GM23338 (cell line): ENCODE measurements at places on chromosomes 3 and 15.

- no peaks in the 10 kb centered on the region for H3K27me3 ChIP-seq
- H3K27ac ChIP-seq = no peak overlapping the region
- H3K4me1 ChIP-seq = peaks cover 4% of the 10 kb centered on the region; the same call in 1 of the 2 replicates
- DNase-seq = no peak
- H3K36me3 ChIP-seq = no peaks in the 10 kb centered on the region
Measured at GRCh38 chr3:129552287-129553050, 9.5 kb downstream of the H1-8 start.

DNA sequence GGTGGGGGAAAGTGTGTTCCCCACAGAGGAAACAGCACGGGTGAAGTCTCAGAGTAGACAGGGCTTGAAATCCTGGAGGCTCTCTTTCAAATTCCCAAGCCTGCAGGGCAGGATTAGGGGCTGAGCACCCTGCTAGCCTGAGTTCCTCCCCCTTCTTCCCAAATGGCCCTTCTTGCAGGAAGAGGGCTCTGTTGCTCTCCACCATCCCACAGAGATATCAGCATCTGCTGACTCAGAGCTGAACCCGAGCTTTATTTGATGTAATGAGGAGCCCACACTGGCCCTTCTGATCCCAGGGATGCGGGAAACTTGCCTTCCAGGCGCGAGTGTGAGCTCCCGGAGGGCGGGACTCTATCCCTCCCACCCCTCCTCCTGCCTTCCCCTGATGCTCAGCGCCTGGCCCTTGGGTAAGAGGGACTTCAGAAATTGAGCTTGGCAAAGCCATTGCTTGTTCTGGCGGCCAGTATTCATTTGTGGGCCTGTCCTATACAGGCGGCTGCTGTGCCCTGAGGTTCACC, 1.4 kb upstream of the STRA6 start:
- DNase-seq = peak; percentile 67
- no peaks in the 10 kb centered on the region for H3K36me3 ChIP-seq
- no peak overlapping the region for H3K27ac ChIP-seq
- peaks cover 32% of the 10 kb centered on the region for H3K27me3 ChIP-seq

DNA sequence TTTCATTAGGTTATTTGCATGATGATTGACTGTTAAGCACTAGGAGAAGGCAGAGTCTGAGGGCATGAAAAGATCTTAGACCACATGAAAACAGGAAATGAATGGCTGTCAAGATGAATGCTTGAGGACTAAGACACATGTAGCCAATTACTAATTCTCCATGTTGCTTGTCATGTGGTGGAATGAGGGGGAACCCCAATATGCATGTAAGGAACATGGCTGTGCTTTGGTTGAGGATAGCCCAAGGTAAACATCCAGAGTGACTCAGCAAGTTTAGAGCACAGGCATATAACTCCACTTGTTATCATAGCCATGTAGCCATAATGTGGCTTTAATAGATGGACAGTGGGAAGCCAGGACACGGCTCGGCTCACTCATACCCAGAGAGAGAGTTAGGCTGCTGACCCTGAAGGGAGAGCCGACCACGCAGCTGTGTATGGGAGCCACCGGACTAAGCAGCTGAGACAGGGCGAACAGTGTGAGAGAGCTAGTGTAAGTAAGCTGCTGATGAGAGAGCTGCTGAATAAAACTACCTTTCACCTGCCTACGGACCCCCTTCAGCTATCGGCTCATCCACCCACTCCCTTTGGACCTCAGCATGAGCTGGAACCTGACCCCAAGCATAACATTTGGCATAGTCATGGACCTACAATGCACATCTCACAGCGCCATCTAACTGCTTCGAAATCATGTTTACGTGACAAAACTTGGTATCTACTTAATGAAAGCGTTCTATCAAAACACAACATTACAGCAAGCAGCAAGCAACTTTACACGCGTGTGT, 37.6 kb downstream of the ANO10 start:
- no peak overlapping the region for H3K4me3 ChIP-seq
- peaks cover 11% of the 10 kb centered on the region for H3K4me1 ChIP-seq
- no peak for DNase-seq
- no peaks in the 10 kb centered on the region for H3K27me3 ChIP-seq

DNA sequence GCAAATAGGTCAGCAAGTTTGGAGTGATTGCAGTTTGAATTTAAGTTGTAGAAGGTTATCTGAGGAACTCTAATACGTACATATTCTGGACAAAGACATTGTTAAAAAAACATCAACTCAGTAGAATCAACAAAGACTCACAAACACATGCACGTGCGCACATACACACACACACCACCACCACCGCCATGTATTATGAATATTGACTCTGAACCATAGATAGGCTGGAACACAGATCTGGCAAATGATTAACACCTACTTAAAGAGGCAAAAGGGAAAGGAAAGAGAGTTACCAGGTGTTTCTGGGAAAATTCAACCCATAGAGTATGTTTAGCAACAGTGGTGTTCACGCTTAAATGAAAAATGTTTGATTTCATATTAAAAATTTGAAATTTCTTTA, 334.2 kb upstream of the ALCAM start:
- DNase-seq = no peak
- no peaks in the 10 kb centered on the region for H3K4me1 ChIP-seq
- no peaks in the 10 kb centered on the region for H3K27me3 ChIP-seq
- no peak overlapping the region for H3K4me3 ChIP-seq

DNA sequence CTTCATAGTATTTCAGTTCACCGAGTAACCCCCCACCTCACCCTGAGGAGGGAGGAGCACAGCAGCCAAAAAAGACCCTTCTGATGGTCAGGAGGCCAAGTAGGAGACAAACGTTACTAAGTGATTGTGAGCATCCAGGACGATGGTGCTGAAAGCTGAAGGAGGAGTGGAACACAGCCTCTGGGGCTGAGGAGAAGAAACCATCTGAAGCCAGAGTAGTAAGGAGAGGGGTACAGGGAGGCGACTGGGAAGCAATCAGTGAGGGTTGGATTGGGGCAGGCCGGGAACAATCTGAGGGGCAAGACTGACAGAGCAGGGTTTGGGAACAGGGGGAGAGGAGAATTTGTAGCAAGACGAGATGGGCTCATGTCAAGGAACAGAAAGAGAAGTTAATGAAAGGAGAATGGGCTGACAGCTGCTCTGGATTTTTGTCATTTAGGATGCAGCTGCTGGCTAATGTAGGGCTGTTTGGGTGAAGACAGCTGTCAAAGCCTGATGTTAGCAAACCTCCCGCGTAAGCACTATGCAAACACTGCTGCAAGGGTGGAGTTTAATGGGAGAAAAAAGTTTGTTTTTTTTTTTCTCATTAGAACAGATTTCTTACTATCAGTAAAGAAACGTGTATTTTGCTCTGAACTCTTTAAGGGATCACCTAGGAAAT, 622.2 kb downstream of the EDEM1 start:
- H3K27me3 ChIP-seq = no peaks in the 10 kb centered on the region
- no peak overlapping the region for H3K27ac ChIP-seq
- H3K4me3 ChIP-seq = no peak overlapping the region
- no peak for DNase-seq

- DNase-seq = peak; percentile 36
- H3K27ac ChIP-seq = no peak overlapping the region
- H3K27me3 ChIP-seq = no peaks in the 10 kb centered on the region
- peaks cover 27% of the 10 kb centered on the region for H3K4me1 ChIP-seq
Measured at GRCh38 chr3:177050501-177051237, 146.6 kb downstream of the TBL1XR1 start.

- DNase-seq = peak; percentile 81
- H3K36me3 ChIP-seq = no peaks in the 10 kb centered on the region
- H3K4me1 ChIP-seq = no peaks in the 10 kb centered on the region
- H3K27me3 ChIP-seq = no peaks in the 10 kb centered on the region
Measured at GRCh38 chr3:9111417-9111816, 138.0 kb downstream of the SRGAP3 start.

GRCh38 chr3:43733459-43734384, 43.0 kb downstream of the ABHD5 start:
- H3K4me1 ChIP-seq = peaks cover 11% of the 10 kb centered on the region
- no peaks in the 10 kb centered on the region for H3K27me3 ChIP-seq
- DNase-seq = peak; percentile 47
- H3K27ac ChIP-seq = peak overlapping the region; percentile 46; the same call in 1 of the 2 replicates
- no peaks in the 10 kb centered on the region for H3K36me3 ChIP-seq
- H3K4me3 ChIP-seq = no peak overlapping the region

DNA sequence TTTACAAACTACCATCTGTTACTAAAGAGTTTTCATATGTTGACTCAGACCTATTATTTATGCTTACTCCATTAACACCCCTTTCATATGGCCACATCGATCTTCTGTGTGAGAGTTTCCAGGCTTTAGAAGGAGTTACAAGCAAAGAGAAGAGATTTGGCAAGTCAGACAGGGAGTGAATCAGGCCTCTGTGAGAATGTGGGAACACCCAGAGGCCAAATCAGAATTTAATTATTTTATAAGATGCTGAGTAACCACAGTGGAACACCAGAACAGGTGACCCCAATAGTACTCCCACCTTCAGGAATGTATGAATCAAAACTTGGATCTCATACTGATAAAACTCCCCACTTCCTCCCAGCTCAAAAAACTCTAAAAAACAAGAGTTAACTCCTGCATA, 42.0 kb downstream of the IFT57 start:
- H3K4me1 ChIP-seq = peaks cover 21% of the 10 kb centered on the region
- no peak overlapping the region for H3K27ac ChIP-seq
- H3K27me3 ChIP-seq = no peaks in the 10 kb centered on the region
- no peak overlapping the region for H3K4me3 ChIP-seq
- DNase-seq = no peak
- no peaks in the 10 kb centered on the region for H3K36me3 ChIP-seq

- no peak overlapping the region for H3K27ac ChIP-seq
- H3K36me3 ChIP-seq = no peaks in the 10 kb centered on the region
- peaks cover 14% of the 10 kb centered on the region for H3K4me1 ChIP-seq
- no peak overlapping the region for H3K4me3 ChIP-seq
- H3K27me3 ChIP-seq = no peaks in the 10 kb centered on the region
- no peak for DNase-seq
Measured at GRCh38 chr3:4531478-4532025, 38.4 kb downstream of the ITPR1 start.

GRCh38 chr3:173354124-173354523, 43.4 kb upstream of the NLGN1 start:
- no peaks in the 10 kb centered on the region for H3K36me3 ChIP-seq
- peak; percentile 26 for DNase-seq
- peaks cover 17% of the 10 kb centered on the region for H3K4me1 ChIP-seq
- no peak overlapping the region for H3K4me3 ChIP-seq
- H3K27ac ChIP-seq = peak overlapping the region; percentile 53; the same call in 1 of the 2 replicates

- H3K4me3 ChIP-seq = no peak overlapping the region
- no peaks in the 10 kb centered on the region for H3K27me3 ChIP-seq
- no peak overlapping the region for H3K27ac ChIP-seq
- no peaks in the 10 kb centered on the region for H3K36me3 ChIP-seq
- no peak for DNase-seq
Measured at GRCh38 chr3:133996996-133997395, 32.7 kb downstream of the SLCO2A1 start.

GRCh38 chr3:12878141-12878574, 36.8 kb upstream of the RPL32 start:
- no peak overlapping the region for H3K4me3 ChIP-seq
- no peak for DNase-seq
- H3K36me3 ChIP-seq = no peaks in the 10 kb centered on the region
- H3K27ac ChIP-seq = no peak overlapping the region
- no peaks in the 10 kb centered on the region for H3K4me1 ChIP-seq
- H3K27me3 ChIP-seq = peaks cover 11% of the 10 kb centered on the region

DNA sequence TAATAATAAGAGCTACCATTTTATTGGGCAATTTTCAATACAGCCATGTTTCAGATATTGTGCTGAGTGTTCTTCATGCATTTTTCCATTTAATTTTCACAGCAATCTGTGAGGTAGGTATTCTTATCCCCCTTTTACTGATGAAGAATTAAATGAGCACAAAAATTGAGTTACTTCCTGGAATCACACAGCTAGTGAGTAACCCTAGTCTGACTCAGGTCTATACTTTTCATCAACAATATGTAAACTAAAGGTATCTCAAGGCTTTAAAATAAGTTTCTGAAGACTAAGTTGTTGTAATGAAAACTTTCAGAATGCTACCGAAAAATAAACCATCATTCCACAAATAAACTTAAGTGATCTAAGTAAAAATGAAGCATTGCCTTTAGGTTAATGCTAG, 22.3 kb downstream of the HACD2 start:
- no peak overlapping the region for H3K27ac ChIP-seq
- H3K27me3 ChIP-seq = no peaks in the 10 kb centered on the region
- H3K4me1 ChIP-seq = no peaks in the 10 kb centered on the region
- H3K4me3 ChIP-seq = no peak overlapping the region
- no peaks in the 10 kb centered on the region for H3K36me3 ChIP-seq
- DNase-seq = no peak

DNA sequence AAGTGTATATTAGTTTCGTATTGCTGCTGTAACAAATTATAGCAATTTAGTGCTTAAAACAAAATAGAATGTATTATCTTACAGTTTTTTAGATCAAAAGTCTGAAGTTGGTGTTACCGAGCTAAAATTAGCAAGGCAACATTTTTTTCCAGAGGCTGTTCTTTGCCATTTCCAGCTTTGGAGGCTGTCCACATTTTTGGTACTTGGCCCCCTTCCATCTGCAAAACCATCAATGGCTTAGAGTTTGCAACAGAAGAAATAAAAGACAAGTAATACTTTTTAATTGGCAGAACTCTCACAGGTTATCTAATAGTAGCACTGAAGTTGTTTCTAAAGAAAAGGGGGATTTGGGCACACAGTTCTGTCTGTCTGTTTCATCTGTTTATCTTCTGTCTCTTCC, 1248.5 kb downstream of the ROBO1 start:
- H3K27ac ChIP-seq = no peak overlapping the region
- 0 out of 2 replicates have a peak, but pooled peaks cover 3% of the 10 kb centered on the region for H3K4me1 ChIP-seq
- DNase-seq = no peak
- no peaks in the 10 kb centered on the region for H3K36me3 ChIP-seq

- H3K27ac ChIP-seq = no peak overlapping the region
- H3K27me3 ChIP-seq = no peaks in the 10 kb centered on the region
- peaks cover 5% of the 10 kb centered on the region; the same call in 1 of the 2 replicates for H3K4me1 ChIP-seq
- no peak overlapping the region for H3K4me3 ChIP-seq
Measured at GRCh38 chr15:52439470-52439869, 89.2 kb downstream of the MYO5A start.

DNA sequence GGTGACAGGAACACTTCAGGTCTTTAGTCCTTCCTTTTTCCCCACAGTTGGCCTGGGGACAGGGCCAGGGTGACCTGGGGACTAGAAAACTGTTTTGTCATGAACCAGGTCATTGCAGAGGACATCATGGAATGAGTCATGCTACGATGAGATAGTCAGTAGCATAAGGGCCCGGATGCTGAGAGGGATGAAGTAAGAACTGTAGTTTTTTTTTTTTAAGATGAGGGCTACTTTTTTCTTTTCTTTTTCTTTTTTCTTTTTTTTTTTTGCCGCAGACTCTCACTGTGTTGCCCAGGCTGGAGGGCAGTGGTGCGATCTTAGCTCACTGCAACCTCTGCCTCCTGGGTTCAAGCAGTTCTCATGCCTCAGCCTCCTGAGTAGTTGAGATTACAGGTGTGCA, 8.0 kb downstream of the MAP2K5 start:
- no peak overlapping the region for H3K27ac ChIP-seq
- H3K4me1 ChIP-seq = peaks cover 26% of the 10 kb centered on the region

DNA sequence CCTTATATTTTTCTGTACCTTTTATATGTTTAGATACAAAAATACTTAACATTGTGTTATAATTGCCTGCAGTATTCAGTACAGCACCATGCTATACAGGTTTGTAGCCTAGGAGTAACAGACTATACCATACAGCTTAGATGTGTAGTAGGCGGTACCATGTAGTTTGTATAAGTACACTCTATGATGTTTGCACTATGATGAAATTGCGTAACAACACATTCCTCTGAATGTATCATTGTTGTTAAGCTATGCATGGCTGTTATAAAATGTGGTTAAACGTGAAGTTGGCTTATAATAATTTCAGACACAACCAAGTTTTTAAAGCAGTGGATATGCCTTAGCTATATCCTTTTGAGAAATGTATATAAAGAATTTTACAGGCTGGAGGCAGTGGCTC, 328.3 kb downstream of the PLCL2 start:
- H3K27me3 ChIP-seq = no peaks in the 10 kb centered on the region
- H3K4me3 ChIP-seq = no peak overlapping the region
- no peak overlapping the region for H3K27ac ChIP-seq
- no peak for DNase-seq
- H3K36me3 ChIP-seq = no peaks in the 10 kb centered on the region
- no peaks in the 10 kb centered on the region for H3K4me1 ChIP-seq
